ENCODE measurements at places on chromosomes 12 and 14.

GRCh38 chr12:133106253-133106652, 23.8 kb downstream of the ZNF891 start:
- no peak for DNase-seq

GRCh38 chr12:51838762-51839161, 9.8 kb downstream of the FIGNL2 start:
- DNase-seq, result no peak

DNA sequence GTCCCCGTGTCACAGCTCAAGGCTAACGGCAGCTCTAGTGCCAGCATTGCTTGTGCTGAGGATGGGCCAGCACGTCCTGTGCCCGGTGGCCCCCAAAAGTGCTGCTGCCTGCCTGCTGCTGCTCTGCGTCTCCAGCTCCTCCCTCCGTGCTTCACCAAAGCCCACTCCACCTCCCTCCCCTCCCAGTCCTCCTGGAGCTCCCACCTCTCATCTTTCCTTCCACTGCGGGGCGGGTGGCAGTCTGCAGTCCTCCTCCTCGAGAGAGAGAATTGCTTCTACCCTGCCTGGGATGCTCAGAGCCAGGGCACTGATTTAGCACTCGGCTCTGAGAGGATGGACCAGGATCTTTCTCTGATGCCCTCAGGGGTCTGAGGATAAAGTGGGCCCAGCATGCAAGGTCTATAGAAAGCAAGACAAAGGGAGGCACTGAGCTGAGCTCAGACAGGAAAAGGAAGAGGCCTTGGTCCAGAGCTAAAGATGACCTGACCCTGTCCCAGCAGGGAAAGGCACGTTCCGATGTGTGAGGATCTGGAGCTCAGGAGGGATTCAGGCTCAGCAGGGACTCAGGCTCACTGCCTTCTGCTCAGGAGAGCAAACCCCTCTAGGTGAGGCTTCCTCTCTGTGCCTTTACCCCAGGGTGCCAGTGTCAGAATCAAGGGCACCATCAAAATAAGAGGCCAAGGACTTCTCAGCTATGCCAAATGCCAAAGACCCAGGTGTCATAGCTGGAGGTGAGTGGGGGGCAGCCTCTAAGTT, 113.1 kb upstream of the FKBP4 start:
- no peak for DNase-seq

GRCh38 chr12:99695050-99695449, 47.5 kb downstream of the GARIN6 start:
- DNase-seq, result no peak

- no peak for DNase-seq
These were observed 879 bp downstream of the EDDM3A start for GRCh38 chr14:20746566-20746965.

DNA sequence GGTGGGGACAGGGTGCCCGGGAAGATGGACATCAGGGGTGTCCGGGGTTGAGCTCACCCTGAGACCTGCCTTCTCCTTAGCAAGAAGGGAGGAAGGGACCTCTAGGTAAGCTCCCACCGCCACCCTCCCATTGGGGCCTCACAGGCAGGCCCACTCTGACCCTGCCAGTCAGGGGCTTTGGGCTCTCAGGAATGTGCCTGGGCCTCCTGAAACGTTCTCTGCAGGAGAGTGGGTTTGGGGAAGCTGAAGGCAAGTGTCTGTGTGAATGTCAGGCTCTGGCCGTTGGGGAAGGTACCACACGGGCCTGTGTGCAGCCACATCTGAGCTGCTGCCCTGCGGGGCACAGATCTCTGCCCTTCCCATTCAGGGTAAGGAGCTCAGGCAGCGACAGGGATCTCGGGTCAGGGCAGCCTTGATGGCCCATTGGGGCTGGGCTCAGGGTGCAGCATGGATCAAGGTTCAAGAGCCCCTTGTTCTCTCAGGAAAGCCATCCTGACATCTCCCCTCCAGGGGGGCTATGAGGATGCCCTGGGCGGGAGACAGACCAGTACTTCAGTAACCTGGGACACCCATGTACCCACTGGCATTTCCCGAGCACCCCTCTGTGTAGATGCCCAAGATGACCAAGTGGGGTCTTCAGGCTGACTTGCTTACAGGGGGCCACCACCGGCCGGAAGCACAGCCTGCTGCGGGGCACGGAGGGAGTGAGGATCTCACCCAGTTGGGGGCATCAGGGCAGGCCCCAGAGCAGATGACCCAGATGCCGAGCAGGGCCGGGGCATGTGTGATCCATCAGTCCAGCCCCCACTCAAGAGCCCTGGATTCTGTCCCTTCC, 29.7 kb downstream of the FAM222A start:
- no peak for DNase-seq

DNA sequence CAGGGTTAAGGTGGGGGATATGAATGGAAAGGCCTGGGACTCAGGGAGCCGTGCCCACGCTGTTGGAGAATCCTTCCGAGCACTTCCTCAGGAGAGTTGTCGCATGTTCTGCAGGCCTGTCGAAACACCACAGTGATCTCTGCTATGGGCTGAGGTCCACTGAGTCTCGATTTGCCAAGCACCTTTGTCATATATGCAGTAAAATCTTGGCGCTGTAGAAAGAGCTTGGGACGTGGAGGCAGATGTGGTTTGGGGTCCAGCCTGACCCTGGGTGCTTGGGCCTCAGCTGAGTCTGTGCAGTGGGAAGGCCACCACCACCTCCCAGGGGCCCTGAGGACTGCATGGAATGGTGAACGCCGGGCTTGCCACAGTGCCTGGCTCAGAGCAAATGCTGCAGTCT, 32.9 kb downstream of the C14orf132 start:
- no peak for DNase-seq

DNA sequence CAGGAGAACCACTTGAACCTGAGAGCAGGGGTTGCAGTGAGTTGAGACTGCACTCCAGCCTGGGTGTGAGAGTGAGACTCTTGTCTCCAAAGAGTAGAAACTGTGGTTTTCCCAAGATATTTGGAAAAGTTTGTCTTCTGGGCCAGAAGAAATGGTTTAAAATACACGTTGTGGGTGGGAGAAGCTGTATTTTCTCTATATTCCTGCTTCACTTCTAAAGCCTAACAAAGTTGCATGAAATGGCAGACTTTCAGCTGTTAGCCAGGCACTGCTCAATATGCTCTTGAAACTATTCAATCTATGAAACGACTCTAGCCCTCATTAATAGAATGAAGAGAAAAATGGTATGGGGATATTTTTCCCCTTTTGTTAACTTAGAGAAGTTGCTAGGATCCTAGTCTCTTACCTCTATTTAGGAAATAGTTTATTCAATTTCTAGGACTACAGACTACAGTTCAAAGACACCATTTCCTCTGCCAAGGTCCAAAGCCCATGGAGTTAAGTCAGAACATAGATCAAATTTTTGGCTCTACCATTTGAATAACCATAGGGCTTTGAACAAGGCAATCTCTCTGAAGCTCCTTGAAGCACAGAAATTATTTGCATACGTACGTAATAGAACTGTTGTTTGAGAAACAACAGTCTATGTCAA, 49.3 kb upstream of the OR5AU1 start:
- no peak for DNase-seq

DNA sequence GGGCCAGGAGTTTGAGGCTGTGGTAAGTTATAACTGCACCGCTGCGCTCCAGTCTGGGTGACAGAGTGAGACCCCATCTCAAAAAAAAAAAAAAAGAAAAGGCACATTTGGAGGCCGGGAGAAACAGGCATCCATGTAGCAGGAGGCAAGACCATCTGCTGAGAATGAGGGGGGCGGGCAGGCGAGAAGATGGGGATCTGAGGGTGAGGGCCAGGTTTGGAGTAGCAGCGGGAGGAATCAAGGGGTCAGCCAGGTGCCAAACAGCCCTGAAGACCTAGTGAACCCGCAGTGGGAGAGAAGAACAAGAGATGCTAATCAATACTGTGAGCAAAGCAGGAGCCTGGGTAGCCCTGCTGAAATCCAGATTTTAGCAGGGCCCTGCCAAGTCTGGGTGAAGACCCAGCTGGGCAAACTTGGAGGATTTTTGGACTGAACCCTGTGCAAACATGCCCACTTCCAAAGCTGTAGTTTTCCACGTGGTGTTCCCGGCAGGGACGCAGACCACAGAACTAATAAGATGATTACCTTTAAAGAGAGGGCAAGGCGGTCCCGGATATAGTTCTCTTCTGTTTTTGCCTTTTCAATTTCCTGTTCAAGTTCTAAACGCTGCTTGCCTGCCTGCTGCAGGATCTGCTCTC, 61.0 kb downstream of the NIN start:
- DNase-seq, result no peak

DNA sequence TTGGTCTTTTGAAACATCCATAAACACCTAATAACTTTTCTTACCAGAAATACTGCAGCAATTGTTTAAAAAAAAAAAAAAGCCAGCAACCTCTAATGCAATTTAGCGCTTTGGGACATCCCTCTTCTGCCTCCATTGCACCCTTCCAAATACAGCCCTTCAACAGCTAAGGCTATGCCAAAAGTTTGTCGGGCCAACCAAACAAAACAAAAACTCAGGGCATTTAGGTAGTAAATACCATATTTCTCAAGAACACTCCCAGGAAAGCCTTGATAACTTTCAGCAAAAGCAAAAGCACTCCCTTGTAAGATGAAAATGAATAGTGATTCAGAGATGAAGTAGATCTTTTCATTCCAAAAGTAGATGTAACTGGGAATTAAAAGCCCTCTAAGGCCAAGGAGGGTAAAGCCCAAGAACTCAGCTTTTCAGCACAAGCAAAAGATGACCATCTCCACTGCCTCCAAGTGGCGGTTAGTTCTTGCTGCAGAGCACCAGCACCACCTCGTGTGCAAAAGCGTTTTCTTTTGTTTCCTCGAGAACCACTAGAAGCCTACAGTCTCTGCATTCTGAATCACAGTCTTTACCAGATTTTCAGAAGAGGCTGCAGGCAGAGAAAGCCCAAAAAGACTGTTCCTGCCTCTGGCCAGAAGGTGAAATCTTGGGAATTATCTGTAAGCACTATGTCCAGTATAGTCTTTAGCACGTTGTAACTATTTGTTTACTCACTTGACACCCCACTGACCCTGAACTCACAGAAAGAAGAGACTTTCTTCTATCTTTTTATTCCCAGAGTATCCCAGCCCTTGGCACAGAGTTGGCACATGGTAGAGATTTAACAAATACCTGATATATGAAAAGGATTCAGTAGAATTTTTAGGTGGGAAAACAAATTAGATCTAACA, 53.1 kb downstream of the SIX6 start:
- peak; percentile 86 for DNase-seq

DNA sequence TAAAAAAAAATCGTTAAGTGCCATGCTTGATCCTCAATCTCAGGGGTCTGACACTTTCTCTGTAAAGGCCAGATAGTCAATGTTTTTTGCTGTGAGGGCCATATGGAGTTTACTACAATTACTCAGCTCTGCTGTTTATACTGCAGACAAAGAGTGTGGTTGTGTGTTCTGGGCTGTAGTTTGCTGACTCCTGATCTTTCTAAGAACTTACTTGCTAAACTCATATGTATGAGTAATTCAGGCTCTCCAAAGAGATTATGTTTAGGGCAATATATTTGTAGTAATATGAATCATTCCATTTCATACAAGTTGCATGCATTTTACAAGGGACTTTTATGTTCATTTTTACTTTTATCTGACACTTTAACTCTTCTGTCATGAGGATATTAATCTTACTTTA, 188.2 kb downstream of the TMTC2 start:
- DNase-seq, result no peak

- DNase-seq, result no peak
These were observed 31.6 kb upstream of the NUDT14 start for GRCh38 chr14:105212541-105213300.

DNA sequence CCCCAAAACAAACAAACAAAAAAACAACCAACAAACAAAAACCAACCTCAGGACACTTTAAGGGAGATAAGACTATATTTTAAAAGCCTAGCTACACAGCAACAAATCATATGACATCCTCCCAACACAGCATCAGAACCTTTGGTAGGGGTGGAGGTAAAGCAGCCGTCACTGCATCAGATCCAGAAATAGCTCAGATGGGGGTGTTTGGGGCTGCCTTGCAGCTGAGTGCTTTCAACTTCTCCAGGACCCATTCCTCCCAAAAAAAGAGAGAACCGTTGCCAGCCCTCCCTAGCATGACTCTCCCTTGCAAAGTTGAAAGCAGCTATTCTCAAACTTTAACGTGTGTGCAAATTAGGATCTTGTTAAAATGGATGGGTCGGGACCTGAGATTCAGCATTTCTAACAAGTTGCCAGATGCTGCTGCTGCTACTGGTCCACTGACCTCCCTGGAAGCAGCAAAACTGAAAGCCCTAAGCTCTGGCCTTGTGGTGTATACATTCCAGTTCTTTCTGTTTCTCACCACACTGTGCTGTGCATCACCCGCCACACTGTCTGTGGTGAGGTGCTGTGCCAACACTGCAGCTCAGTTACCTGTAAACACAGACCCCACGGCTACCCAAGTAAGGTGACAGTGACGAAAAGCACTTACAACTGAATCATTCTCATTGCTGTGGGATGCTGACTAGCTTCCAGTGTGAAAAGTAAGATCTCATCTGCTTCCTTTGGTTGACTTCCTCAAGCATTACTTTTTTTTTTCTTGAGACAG, 54.0 kb downstream of the SLC38A1 start:
- DNase-seq, result no peak

- no peak for DNase-seq
These were observed 11.1 kb downstream of the RASSF3 start for GRCh38 chr12:64621257-64621942.

DNA sequence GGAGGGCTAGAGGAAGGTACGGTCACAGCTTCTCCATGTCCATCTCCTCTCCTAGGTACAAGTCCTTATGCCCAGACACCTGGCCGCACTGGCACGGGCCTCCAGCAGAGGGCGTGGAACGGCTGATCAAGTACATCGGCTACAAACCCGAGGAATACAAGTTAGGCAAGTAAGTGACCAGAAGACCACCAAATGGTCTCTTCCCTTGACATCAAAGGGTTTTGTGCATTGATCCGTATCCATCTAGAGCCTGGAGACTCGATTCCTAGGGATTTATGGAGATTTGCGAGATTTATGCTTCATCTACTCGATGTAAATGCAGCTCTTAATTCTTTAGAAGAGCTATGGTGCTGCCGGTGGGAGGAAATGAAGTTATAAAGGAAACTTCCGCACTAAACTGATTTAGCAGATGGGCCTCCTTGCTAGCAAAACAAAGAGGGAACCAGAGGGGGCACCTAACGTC, 44.2 kb downstream of the KCTD10 start:
- DNase-seq, result peak; percentile 93

DNA sequence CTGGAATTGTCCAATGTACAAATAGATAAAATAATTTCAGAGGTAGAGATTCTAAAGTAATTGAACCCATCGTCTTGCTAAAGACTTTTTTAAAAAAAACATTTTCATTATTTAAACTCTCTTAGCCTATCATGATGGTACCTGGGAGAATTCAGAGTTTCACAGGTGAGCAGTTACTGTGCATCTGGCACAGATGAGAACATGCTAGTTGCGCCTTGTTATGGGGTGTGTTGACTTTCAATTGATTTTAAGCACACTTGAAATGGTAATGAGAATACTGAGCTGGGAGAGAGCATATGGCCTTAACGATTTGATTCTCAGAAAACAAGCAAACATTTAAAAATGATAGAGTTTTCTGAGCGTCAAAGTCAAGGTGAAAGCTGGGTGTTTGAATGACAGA, 66.6 kb downstream of the FLRT2 start:
- no peak for DNase-seq

GRCh38 chr12:123127182-123127495, 23.8 kb downstream of the PITPNM2 start:
- DNase-seq, result no peak

- peak; percentile 85 for DNase-seq
These were observed at the start of gene C14orf132 for GRCh38 chr14:96038920-96039632. C14orf132 (plus strand) TSS chr14:96039362; CDS start chr14:96039501, 139 bp downstream.

GRCh38 chr14:24694680-24695079, 60.7 kb upstream of the GZMB start:
- no peak for DNase-seq

- no peak for DNase-seq
These were observed 27.2 kb downstream of the TSPAN8 start for GRCh38 chr12:71130521-71131069.
